Lower leg skin (tissue), 4 donors: ENCODE measurements at places on chromosomes 13 and 19.
A peak's percentile ranks its signal among the peaks of the same experiment; 100 is the strongest.

GRCh38 chr19:38453596-38453995 lies 20.1 kb downstream of the RYR1 start:
- no peak for DNase-seq

DNA sequence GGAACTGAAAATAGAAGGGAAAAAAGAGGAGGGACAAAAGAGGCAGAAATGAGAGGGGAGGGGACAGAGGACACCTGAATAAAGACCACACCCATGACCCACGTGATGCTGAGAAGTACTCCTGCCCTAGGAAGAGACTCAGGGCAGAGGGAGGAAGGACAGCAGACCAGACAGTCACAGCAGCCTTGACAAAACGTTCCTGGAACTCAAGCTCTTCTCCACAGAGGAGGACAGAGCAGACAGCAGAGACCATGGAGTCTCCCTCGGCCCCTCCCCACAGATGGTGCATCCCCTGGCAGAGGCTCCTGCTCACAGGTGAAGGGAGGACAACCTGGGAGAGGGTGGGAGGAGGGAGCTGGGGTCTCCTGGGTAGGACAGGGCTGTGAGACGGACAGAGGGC lies at the start of gene CEACAM5:
CEACAM5 (plus strand) TSS at position 146 of the 400 bp plus-strand sequence; CDS start at position 252, 106 bp downstream.
- no peak for DNase-seq

- no peak for DNase-seq
Observed at GRCh38 chr19:33124207-33125098, 7.5 kb upstream of the WDR88 start.

GRCh38 chr13:95174517-95174916 lies 126.7 kb downstream of the ABCC4 start:
- no peak for DNase-seq

DNA sequence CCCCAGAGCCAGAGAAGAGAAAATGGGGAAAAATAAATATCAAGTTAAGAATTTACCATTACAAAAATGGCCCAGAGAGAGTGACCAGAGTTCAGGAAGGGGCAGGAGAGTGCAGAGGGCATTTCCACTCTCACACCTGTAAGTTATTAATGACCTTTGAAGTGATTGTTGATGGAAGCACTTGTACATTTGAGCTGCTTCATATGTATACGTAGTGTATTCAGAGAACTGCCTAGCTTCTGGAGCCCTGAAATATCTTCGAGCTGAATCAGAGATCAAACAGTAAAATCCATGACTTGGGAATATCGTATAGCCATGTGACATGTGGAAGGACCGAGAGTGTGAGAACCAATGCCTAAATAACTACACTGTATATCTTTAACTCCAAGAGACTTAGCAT lies 49.2 kb upstream of the PCCA start:
- DNase-seq, result no peak

DNA sequence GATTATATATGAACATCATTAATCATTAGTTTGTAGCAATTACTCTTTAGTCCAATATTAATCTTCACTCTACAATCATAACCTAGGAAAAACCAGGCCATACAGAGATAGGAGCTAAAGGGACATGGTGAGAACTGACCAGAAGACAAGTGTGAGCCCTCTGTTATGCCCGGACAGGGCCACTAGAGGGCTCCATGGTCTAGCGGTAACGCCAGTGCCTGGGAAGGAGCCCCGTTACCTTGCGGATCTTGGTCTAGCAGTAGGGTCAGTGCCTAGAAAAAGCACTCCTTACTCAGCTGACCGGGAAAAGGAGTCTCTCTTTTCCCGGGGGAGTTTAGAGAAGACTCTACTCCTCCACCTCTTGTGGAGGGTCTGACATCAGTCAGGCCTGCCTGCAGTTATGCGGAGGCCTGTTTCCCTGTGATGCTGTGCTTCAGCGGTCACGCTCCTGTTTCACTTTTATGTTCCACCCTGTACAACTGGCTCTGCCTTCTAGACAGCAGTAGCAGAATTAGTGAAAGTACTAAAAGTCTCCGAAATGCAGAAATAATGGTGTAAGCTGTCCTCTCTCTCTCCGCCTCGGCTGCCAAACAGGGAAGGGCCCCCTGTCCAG lies 13.8 kb downstream of the OR7D4 start:
- peak; percentile 38 for DNase-seq
